ENCODE measurements at places on chromosomes 16 and 17.

GRCh38 chr17:20234276-20234675 lies 225.1 kb downstream of the SPECC1 start:
- ATAC-seq = peak; percentile 95

GRCh38 chr16:55349867-55350266 lies 25.9 kb downstream of the IRX6 start:
- no peak for ATAC-seq

- no peak for ATAC-seq
These were observed 344 bp upstream of the SEPTIN12 start for GRCh38 chr16:4788489-4788889.

DNA sequence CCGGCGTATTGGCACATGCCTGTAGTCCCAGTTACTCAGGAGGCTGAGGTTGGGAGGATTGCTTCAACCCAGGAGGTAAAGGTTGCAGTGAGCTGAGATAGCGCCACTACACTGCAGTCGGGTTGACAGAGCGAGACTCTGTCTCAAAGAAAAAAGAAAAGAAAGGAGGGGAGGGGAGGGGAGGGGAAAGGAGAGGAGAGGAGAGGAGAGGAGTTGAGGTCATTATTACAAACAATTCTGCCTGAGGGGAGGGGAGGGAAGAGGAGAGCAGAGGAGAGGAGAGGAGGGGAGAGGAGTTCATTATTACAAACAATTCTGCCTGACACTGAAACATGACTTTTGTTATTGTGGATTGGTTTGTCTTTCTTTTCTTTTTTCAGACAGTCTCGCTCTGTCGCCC lies 19.8 kb upstream of the ABCA5 start:
- ATAC-seq = no peak

DNA sequence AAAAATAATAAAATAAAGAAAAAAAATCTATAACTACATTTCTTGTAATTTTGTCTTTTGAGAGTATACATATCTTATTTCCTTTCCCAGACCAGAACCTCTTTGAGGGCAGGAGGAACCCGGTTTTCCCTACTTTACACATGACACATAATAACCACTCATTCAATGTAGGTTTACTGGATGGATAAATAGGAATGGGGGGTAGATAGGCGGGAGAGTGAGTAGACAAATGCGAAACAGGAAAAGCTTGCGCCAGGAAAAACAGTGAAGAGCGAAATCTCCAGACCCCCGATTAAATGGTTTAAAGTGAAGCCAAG lies 515 bp upstream of the GOSR2 start:
- ATAC-seq = no peak

DNA sequence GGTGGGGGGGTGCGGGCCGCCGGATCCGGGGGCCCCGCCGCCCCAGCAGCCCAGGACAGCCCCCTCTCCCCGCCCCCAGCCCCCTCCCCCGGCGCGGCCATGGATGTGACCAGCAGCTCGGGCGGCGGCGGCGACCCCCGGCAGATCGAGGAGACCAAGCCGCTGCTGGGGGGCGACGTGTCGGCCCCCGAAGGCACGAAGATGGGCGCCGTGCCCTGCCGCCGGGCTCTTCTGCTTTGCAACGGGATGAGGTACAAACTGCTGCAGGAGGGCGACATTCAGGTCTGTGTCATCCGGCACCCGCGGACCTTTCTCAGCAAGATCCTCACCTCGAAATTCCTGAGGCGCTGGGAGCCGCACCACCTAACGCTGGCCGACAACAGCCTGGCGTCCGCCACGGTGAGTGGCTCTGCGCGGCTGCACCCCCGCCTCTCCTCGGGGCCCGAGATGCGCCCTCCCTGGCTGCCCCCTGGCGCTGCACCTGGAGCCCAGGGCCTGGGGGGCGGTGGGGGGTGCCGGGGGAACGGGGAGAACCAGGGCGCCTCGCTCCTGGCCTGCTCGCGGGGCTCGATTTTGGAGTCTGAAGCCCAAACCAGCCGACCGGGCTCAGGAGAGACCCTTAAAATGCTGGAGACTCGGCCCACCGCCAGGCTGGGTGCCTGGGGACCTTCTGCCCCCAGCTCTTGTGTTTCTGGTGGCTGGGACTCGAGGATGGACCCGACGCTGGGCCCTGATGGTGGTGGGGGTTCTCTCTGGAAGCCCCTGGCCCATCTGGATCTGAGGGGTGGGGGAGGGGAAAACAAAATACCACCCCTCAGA lies 744 bp downstream of the CMIP start:
- ATAC-seq = peak; percentile 36

GRCh38 chr17:7797976-7798375 lies 36.0 kb upstream of the KDM6B start:
- ATAC-seq = no peak

GRCh38 chr16:88901718-88902337 lies 35.4 kb upstream of the PABPN1L start:
- no peak for ATAC-seq

GRCh38 chr17:7217113-7217987 lies 2.3 kb downstream of the DLG4 start:
- ATAC-seq = no peak

DNA sequence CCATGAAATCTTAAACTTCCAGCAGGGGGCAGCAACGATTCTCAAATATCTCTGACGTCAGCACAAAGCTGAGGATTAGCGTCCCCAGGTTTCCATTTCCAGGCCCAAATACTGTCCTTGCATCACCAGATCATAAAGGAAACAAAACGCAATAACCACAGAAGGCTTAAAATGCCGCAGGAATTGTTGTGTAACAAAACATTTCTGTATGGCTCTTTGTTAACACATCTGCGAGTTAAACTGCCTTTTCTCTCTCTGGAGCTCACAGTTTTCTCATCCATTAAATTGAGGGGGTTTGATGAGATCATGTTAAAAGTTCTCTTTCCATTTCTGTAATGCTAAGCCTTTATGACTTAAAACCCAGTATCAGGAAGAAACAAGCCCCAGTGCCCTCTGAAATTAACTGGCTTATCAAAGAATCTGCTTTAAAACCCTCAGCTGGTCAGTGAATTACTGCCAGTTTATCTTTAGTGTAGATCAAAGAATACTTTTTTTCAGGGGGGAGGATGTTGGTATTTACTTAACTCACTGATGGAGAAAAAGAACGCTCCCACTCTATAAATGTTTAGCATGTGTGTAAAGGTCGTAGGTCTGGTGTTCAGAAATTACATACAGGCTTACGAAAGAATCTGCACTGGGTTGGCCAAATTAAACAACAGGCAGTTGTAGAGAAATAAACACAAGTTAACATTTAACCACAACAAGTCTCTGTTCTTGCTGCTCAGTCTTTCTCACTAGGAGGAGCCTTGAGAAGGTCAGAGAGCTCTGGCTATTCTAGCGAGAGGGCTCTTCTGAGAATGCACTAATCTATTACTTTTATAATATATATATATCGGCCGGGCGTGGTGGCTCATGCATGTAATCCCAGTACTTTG lies 10.6 kb upstream of the TERF2 start:
- ATAC-seq = peak; percentile 51

GRCh38 chr17:64635647-64636305 lies 26.3 kb downstream of the SMURF2 start:
- ATAC-seq = peak; percentile 81

DNA sequence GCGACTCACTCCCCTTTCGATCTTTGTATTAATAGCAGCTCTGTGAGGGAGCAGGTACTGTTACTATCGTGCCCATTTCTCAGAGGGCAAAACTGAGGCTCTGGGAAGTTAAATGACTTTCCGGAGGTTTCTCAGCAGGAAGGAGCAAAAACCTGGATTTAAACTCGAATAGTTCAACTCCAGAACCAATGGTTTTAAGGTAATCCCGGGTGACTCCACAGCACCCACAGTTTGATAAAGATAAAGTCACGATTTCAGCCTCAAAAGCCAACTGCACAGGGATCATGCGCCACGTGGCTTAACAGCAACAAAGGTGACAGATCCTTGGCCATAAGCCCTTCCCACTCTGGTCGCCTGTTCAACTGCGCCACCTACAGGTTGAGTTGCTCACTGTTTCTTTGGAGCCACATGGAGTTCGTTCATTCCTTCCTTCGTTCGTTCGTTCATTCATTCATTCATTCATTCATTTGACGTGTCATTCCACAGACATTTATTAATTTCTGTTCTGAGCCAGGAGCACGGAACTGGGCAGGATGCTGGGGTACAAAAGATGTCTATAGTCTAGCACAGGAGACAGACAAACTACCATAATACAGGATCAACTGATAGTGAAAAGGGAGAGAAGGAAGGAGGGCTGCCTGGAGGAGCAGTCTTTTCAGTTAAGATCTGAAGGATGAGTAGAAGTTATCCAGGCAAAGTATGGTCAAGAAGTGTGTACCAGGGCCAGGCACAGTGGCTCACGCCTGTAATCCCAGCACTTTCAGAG lies 134.8 kb downstream of the HS3ST2 start:
- ATAC-seq = peak; percentile 60

DNA sequence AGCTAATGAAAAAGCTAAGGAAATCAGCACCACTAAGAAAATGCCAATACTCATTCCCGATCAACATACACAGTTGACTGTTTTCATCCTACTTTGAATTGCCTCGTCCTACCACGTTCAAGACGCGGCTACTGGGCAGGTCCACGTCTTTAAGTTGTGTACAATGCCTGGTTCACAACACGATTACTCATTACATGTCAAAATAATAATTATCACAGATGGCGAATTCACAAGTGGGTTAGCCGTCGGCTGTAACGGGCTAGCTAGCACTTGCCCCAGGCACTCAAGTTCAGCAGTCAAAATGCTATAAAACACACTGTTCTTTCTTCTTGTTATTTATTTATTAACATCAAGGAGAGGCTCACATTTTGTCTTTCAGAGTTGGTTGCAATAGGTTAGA lies 124.2 kb downstream of the ZFHX3 start:
- ATAC-seq = no peak

GRCh38 chr17:76972046-76972641 lies 103.9 kb downstream of the MGAT5B start:
- no peak for ATAC-seq

DNA sequence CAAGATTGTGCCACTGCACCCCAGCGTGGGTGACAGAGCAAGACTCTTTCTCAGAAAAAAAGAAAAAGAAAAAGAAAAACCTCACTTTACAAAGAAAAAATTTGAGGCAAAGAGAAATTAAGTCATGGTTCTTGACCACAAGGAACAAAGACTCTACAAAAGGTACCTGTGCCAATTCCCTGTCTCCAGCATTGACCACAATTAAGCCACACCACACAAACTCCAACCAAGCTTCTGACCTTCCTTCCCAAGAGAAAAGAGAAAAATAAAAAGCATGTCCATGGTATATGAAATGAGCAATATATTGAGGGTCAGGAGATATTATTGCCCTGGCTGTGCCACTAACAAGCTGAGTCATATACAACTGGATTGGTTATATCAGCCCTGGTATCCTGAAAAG lies 146.3 kb upstream of the NOG start:
- no peak for ATAC-seq

GRCh38 chr17:70013911-70014310 lies 61.1 kb upstream of the KCNJ16 start:
- no peak for ATAC-seq

GRCh38 chr17:27290916-27291598 lies 2.9 kb upstream of the WSB1 start:
- no peak for ATAC-seq

- ATAC-seq = no peak
These were observed 2.3 kb upstream of the SSTR5 start for GRCh38 chr16:1070084-1070863.

GRCh38 chr17:31389657-31390381 lies 1.7 kb upstream of the RAB11FIP4 start:
- no peak for ATAC-seq

- peak; percentile 77 for ATAC-seq
These were observed 43.2 kb downstream of the C16orf82 start for GRCh38 chr16:27109666-27110523.

- ATAC-seq = no peak
These were observed 79.4 kb downstream of the LMF1 start for GRCh38 chr16:891353-891740.

GRCh38 chr17:15963670-15964110 lies 18.8 kb downstream of the ADORA2B start:
- no peak for ATAC-seq

GRCh38 chr16:84252184-84252583 lies 12.4 kb upstream of the KCNG4 start:
- ATAC-seq = no peak

DNA sequence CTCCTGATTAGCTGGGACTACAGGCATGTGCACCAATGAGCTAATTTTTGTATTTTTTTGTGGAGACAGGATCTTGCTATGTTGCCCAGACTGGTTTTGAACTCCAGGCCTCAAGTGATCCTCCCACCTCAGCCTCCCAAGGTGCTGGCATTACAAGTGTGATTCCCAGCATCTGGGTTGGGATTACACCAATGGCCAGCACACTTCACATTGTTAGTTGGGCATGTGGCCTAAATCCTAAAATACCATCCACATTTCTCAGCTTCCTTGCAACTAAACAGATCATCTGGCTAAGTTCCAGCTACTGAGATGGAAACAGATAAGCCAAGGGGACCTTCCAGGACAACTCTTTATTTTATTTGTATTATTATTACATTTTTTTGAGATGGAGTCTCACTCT lies 9.9 kb downstream of the RABEP2 start:
- no peak for ATAC-seq

GRCh38 chr17:12519956-12520594 lies 145.6 kb upstream of the MYOCD start:
- no peak for ATAC-seq

- peak; percentile 36 for ATAC-seq
These were observed 26.8 kb downstream of the GP2 start for GRCh38 chr16:20300312-20301097.

GRCh38 chr16:3012246-3012645 lies 477 bp upstream of the CLDN9 start:
- no peak for ATAC-seq

- no peak for ATAC-seq
These were observed 77.3 kb downstream of the USP22 start for GRCh38 chr17:20965492-20965891.
